NB4 (cell line): ENCODE measurements at places on chromosomes 5 and 9.
A peak's percentile ranks its signal among the peaks of the same experiment; 100 is the strongest.

DNA sequence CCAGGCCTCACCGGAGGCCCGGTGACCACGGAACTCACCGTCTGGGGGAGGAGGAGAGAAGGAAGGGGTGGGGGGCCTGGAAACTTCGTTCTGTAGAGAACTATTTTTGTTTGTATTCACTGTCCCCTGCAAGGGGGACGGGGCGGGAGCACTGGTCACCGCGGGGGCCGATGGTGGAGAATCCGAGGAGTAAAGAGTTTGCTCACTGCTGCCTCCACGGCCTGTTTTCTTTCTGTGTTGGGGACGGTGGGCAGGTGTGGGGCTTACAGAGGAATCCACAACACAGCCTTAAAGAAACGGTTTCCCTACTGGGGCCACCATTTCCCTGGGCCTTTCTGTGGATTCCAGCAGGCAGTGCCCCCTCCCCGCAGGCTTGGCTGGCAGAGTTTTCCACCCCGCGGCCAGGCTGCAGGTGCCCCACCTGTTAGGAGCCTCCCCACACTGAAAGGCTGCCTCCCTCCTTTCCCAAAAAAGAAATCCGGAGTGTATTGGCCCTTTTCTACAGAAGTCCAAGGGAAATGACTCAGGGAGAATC, 80.8 kb downstream of the NTNG2 start:
- DNase-seq: no peak

DNA sequence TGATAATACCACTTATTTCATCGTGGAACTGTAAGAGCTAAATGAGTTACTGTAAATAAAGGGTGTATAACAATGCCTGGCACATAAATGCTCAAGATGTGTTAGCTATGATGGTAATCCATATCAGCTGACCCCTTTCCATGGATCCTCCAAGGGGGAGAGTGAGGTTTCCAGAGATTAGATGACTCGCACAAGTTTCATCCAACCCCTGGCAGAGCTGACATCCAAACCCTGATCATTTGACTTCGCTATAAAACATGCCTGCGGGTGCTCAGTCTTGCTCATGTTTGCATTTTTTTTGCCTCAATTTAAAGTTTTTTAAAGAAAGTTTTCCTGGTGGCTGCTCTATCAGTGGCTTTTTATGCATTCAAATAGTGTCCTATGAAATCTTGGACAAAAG, 145.7 kb upstream of the SMIM23 start:
- no peak for DNase-seq

- DNase-seq: no peak
Measured at GRCh38 chr5:32057187-32058096, 116.7 kb downstream of the GOLPH3 start.

GRCh38 chr9:124255222-124255621, 2.5 kb upstream of the NEK6 start:
- DNase-seq: no peak

DNA sequence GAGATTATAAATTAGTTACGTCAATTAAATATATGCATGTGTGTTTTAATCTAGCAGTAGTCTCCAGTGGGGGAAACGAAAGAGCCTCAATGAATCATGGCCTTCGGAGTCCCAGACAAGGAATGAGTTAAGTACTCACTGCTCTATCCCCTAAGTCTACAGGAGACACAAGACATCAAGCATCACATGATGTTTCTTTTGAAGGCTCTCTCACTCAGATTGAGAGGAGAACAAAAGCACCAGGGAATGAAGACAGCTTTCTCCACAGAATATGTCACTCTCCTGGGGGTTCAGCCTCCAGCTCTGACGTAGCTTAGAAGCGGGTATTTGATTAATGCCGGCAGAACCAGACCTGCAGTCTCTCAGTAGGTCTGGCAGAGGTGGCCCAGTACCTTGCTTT, 381.4 kb downstream of the ACTL7B start:
- DNase-seq: no peak

GRCh38 chr5:96714951-96715451, 52.8 kb downstream of the CAST start:
- DNase-seq: peak; percentile 71

GRCh38 chr5:73442231-73442811, 6.3 kb downstream of the FOXD1 start:
- no peak for DNase-seq

- DNase-seq: no peak
Measured at GRCh38 chr5:127959152-127959764, 124.3 kb upstream of the SLC12A2 start.

GRCh38 chr9:85151162-85151561, 481.6 kb downstream of the NTRK2 start:
- DNase-seq: no peak

DNA sequence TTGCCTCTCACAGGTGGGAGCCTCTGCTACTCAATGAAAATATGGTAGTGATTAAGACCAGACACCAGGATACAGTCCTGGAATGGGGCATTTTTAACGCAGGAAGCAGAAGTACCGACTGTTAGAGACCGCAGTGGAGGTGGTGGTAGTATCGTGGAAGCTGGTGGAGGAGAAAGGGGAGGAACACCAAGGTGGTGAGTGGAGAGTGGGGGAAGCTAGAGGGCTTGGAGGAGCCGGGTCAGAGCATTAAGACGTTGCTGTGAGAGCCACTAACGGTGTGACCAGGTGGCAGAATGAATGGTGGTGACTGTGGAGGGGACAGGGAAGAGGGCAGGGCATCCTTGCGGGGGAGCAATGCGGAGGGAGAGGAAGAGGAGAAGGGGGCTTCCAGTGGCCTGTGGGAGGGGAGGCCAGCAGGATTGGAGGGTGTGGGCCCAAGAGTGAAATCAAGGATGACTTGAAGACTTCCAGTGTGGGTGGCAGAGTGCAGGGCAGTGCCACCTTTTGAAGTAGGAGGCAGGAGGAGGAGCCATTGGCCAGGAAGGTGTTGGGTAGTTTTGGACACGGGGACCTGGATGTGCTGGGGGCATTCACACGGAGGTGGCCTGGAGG, 1.6 kb upstream of the UBAC1 start:
- DNase-seq: no peak

- no peak for DNase-seq
Measured at GRCh38 chr9:71131145-71131544, 9.7 kb upstream of the TRPM3 start.

- no peak for DNase-seq
Measured at GRCh38 chr9:91208419-91208745, 153.3 kb downstream of the AUH start.

DNA sequence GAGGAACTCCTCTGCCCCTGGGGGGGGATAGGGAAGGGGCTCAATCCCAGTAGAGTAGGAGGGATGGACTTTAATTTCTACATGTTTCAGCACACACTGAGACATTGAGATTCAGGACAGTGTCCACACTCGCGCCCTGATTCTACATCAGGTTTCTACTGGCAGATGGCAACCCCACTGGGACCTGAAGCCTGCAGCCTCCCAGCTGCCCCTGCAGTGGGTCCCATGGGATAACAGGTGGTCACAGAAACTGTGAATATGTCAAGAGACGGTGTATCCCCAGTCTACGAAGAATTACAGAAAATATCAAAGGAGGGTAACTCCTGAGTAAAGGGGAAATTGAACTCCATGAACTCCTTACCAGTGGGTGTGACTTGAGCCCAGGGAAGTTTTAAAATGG, 2.4 kb upstream of the TERT start:
- DNase-seq: peak; percentile 26

GRCh38 chr5:55865831-55866230, 14.7 kb downstream of the IL31RA start:
- peak; percentile 56 for DNase-seq

DNA sequence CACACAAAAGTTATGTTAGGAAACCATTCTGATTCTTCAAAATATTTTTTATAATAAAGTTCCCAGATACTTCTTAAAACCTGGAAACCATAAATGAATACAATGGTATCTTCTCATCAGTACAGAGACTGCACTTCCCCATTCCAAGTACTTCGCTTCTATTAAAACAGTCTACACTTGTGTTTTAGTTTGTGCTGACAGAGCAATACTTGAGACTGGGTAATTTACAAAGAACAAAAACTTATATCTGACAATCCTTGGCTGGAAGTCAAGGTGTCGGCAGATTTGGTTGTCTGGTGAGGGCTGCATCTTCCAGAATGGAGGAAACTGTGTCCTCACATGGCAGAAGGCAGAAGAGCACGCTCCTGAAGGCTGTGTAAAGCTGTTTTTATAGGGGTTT, 70.1 kb downstream of the RFX3 start:
- DNase-seq: no peak

GRCh38 chr5:111719773-111720172, 37.2 kb downstream of the NREP start:
- DNase-seq: no peak
